Activated CD4-positive, alpha-beta T cell treated with anti-CD3 and anti-CD28 coated beads for 36 hours (primary cell): ENCODE measurements at places on chromosomes 11 and 22. TPM values are rescaled to one million over a fixed set of nuclear protein-coding genes. Genes with fewer than 3 reads are reported as not detected.

The DDX25 gene
- not detected for total RNA-seq

The MEI1 gene
- 31.5 TPM for total RNA-seq

The VSIG10L2 gene
- total RNA-seq, result not detected

The LMO2 gene
- total RNA-seq, result not detected

The IFITM10 gene
- total RNA-seq, result not detected

The SLC25A1 gene
- 52.8 TPM for total RNA-seq

The OR4C5 gene
- not detected for total RNA-seq

GRCh38 chr11:68298659-68299516, 13.5 kb upstream of the LRP5 start:
- no peaks in the 10 kb centered on the region for H3K27me3 ChIP-seq
- DNase-seq, result no peak
- H3K27ac ChIP-seq, result no peak overlapping the region
- no peaks in the 10 kb centered on the region for H3K36me3 ChIP-seq

DNA sequence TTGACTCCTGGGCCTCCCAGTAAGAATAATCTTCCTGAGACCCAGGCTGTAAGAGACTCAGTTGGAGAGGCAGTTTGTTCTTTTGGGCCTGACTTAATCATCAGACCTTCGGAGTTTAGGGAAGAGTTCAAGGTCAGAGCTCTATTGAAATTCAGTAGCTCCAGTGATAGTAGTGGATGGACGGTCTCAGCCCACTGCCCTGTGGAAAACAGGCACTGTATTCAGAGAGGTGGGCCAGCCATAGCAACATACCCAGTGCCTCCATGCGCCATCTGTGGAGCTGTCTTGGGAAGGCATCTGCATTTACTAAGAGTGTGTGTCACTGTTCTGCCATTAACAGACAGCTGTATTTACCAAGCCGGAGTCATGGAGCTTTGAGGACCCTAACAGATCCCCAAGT, 2.9 kb downstream of the SMARCB1 start:
- peaks cover 26% of the 10 kb centered on the region for H3K4me1 ChIP-seq
- H3K36me3 ChIP-seq, result peaks cover 17% of the 10 kb centered on the region
- no peak overlapping the region for H3K27ac ChIP-seq

DNA sequence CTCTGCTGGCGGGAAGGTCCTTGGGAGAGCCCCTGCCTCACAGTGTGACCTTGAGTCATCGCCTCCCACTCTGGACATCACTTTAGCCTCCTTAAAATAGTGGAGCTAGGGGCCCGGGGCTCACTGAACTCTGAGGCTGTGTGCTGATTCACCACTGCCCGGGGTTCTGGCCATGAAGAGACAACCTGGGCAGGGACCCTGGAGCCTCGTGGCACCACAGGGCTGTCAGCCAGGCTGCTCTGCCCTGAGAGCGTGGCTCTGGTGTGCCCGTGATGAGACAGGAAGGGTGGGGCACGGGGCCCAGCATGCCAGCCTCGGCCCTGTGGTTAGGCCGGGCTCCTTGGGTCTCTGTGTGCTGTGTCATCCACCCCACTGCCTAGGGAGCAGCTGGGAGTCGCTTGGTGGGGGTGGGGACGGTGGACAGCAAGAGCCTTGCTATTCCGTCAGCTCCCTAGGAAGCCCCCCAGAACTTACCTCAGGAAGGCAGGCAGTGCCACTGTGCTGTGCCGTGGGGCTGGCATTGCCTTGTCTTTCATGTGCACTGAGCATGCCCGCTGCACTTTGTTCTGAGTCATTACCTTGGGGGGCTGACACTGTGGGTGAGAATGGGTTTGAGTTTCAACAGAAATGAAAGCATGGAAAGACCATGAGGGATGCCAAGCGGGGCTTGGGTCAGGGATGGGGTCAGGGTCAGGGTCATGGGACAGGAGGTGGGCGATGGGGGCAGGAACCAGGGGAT, 31.7 kb downstream of the TPCN2 start:
- H3K36me3 ChIP-seq, result peaks cover 7% of the 10 kb centered on the region
- no peaks in the 10 kb centered on the region for H3K27me3 ChIP-seq
- no peak overlapping the region for H3K4me3 ChIP-seq
- H3K4me1 ChIP-seq, result peaks cover 15% of the 10 kb centered on the region
- DNase-seq, result peak; percentile 30
- no peak overlapping the region for H3K27ac ChIP-seq

GRCh38 chr11:6660712-6661111, 5.1 kb upstream of the DCHS1 start:
- no peaks in the 10 kb centered on the region for H3K36me3 ChIP-seq
- DNase-seq, result no peak
- peaks cover 10% of the 10 kb centered on the region for H3K27me3 ChIP-seq
- peaks cover 6% of the 10 kb centered on the region for H3K4me1 ChIP-seq

GRCh38 chr11:66365166-66365565, 6.4 kb downstream of the SLC29A2 start:
- H3K27me3 ChIP-seq, result no peaks in the 10 kb centered on the region
- peaks cover 4% of the 10 kb centered on the region for H3K4me1 ChIP-seq
- DNase-seq, result no peak
- no peak overlapping the region for H3K27ac ChIP-seq
- peaks cover 26% of the 10 kb centered on the region for H3K36me3 ChIP-seq
- H3K4me3 ChIP-seq, result no peak overlapping the region

GRCh38 chr11:132228746-132229325, 858.4 kb downstream of the NTM start:
- no peak overlapping the region for H3K4me3 ChIP-seq
- no peaks in the 10 kb centered on the region for H3K4me1 ChIP-seq
- DNase-seq, result no peak
- H3K27ac ChIP-seq, result no peak overlapping the region
- H3K36me3 ChIP-seq, result no peaks in the 10 kb centered on the region
- H3K27me3 ChIP-seq, result no peaks in the 10 kb centered on the region

DNA sequence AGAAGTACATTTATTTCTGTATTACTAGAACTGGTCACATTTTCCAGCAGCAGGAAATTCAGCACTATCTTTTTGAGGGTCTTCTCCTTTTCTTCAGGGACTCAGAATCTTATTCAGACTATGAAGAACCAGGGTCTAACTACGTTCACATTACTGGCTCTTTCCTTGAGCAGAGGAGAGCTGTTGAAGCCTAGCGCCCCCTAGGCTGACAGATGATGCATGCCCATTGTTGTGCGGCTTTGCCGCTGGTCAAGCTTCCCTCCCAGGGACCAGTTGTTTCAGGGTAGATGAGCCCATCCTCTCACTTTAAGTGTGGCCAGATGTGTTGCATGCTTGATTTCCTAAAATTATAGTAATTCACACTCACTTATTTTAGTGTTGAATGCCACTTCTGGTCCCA, 168.2 kb upstream of the PDGFD start:
- no peaks in the 10 kb centered on the region for H3K36me3 ChIP-seq
- H3K27me3 ChIP-seq, result peaks cover 3% of the 10 kb centered on the region
- H3K4me3 ChIP-seq, result no peak overlapping the region
- DNase-seq, result peak; percentile 19

GRCh38 chr11:6498121-6498520, 1.0 kb downstream of the DNHD1 start:
- H3K4me1 ChIP-seq, result no peaks in the 10 kb centered on the region
- no peaks in the 10 kb centered on the region for H3K27me3 ChIP-seq
- no peak overlapping the region for H3K27ac ChIP-seq
- DNase-seq, result no peak
- peaks cover 19% of the 10 kb centered on the region for H3K36me3 ChIP-seq

- no peaks in the 10 kb centered on the region for H3K4me1 ChIP-seq
- no peak overlapping the region for H3K4me3 ChIP-seq
- H3K27ac ChIP-seq, result no peak overlapping the region
- DNase-seq, result no peak
These were observed 79.0 kb upstream of the SHISAL1 start for GRCh38 chr22:44391481-44392445.

- no peak overlapping the region for H3K4me3 ChIP-seq
- no peaks in the 10 kb centered on the region for H3K27me3 ChIP-seq
- no peak for DNase-seq
- no peaks in the 10 kb centered on the region for H3K36me3 ChIP-seq
These were observed 711.6 kb downstream of the METTL15 start for GRCh38 chr11:28819741-28820140.

- no peaks in the 10 kb centered on the region for H3K36me3 ChIP-seq
- H3K4me1 ChIP-seq, result no peaks in the 10 kb centered on the region
- H3K27me3 ChIP-seq, result peaks cover 26% of the 10 kb centered on the region
These were observed 180.7 kb downstream of the MPPED1 start for GRCh38 chr22:43592476-43592875.

DNA sequence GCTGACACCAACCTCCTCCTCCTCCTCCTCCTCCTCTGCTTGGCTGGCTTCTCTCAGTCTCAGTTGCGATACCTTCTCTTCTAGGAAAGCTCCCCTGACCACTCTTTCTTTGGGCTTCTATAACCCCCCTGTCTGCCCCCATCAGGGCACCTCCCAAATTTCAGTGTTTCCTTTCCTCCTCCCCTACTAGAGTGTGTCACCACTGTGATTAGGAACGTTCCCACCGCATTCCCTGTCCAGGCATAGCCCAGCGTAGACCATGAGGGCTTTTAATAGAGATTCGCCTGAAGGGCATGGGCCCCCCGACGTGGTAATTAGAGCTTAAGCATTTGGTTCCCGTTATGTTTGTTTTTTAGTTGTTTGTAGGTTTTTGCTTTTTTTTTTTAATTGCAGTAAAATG, 65.5 kb downstream of the KIAA1671 start:
- no peaks in the 10 kb centered on the region for H3K36me3 ChIP-seq
- no peak overlapping the region for H3K4me3 ChIP-seq
- no peaks in the 10 kb centered on the region for H3K4me1 ChIP-seq
- no peak for DNase-seq
- H3K27ac ChIP-seq, result no peak overlapping the region

DNA sequence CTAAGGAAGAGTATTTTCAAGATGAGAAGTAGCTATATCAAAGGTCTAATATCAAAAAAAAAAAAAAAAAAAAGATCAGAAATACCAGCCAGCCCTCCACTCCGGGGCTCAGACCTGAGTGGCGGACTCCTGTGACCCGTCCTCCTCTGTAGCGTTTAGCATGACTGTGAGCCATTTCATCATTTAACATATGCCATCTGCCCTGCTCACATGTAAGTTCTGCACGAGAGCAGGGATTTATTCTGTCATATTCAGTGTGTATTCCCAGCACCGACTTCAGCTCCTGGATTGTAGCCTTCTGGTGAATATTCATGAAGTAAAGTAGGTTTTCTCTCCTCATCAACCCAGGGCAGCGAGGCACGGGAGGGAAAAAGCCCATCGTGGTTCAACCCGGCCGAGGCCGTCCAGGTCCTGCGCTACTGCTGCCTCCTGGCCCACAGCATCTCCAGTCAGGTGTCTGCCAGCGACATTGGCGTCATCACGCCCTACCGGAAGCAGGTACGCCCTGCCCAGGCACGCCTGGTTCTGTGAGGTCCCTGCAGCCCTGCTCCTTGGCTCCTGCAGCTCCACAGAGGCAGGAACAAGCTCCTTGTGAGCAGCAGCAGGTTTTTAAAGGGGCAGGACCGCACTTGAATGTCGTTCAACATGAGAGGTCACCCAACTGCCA, 12.7 kb upstream of the PANX2 start:
- no peak overlapping the region for H3K27ac ChIP-seq
- H3K36me3 ChIP-seq, result no peaks in the 10 kb centered on the region
- peaks cover 2% of the 10 kb centered on the region for H3K27me3 ChIP-seq
- H3K4me3 ChIP-seq, result no peak overlapping the region
- H3K4me1 ChIP-seq, result no peaks in the 10 kb centered on the region
- no peak for DNase-seq

DNA sequence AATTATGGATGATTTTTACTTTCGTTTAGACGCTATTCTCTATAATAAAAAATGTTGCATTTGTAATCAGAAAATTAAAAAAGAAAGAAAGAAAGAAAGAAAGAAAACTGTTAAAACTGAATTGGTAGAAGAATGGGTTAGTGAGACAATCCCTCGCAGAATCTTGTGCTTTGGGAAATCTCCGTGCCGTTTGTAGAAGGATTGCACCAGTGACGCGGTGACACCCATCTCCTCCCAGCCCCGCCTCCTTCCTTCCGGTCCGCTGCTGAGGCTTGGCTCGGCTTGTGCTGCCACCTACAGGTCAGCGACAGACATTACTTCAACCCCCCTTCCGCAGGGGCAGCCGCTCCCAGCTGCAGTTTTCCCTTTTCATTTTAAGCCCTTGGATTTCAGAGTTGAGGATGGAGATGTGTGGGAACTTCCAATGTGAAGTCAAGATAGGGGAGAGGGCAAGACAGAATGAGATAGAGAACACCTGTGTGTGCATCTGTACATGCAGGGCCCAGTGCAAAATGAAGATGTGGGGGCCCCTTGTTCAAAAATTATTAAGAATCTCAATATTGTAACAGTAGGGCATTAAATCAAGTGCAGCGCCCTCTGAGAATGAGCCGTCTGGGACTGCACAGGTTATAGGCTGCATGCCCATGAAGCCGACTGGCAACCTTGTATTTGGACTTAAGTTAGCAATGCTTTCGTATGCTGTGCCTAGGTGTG, 41.1 kb downstream of the TST start:
- H3K36me3 ChIP-seq, result no peaks in the 10 kb centered on the region
- no peaks in the 10 kb centered on the region for H3K27me3 ChIP-seq
- H3K4me3 ChIP-seq, result peak overlapping the region; percentile 76
- peak; percentile 95 for DNase-seq
- H3K27ac ChIP-seq, result peak overlapping the region; percentile 77
- H3K4me1 ChIP-seq, result peaks cover 8% of the 10 kb centered on the region

GRCh38 chr22:29218758-29219408, 13.2 kb downstream of the EMID1 start:
- no peak overlapping the region for H3K4me3 ChIP-seq
- no peak overlapping the region for H3K27ac ChIP-seq

- peak; percentile 66 for DNase-seq
- peaks cover 23% of the 10 kb centered on the region for H3K27me3 ChIP-seq
- peak overlapping the region; percentile 29 for H3K4me3 ChIP-seq
- no peaks in the 10 kb centered on the region for H3K36me3 ChIP-seq
These were observed 8.2 kb downstream of the PDGFB start for GRCh38 chr22:39236321-39237317.

DNA sequence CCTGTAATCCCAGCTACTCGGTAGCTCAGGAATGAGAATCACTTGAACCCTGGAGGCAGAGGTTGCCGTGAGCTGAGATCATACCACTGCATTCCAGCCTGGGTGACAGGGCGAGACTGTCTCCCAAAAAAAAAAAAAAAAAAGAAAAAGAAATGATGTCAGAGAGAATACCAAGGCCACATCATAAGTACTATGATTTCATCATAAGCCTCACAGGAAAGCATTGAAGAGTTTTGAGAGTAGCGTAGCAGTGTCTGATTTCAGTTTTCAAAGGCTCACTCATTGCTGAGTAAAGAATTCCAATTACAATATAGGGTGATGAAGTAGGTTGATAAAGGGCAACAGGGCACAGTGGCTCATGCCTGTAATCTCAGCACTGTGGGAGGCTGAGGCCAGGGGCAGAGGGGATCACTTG, 88.8 kb downstream of the MRTFA start:
- peaks cover 30% of the 10 kb centered on the region for H3K36me3 ChIP-seq
- no peak overlapping the region for H3K4me3 ChIP-seq
- DNase-seq, result no peak

DNA sequence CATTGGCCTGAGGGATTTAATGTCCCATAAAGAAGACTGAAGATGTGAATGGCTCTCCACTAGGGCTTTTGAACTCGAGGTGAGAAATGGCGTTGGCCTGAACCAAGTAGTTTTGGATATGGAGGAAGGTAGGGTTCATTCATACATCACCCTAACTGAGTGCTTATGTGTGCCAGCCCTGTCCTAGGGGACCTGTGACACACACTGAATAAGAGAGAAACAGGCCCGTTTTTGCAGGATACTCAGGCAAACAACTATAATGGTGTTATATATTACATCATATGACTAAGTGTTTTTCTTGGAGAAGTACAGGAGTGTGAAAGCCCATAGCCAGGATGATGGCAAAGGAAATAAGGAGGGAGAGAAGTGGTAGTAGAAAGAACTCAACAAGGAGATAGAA, 368.1 kb downstream of the TMEM135 start:
- H3K36me3 ChIP-seq, result no peaks in the 10 kb centered on the region
- DNase-seq, result no peak
- H3K27me3 ChIP-seq, result no peaks in the 10 kb centered on the region
- H3K4me3 ChIP-seq, result no peak overlapping the region
